ENCODE measurements at places on chromosomes 13 and 19.

DNA sequence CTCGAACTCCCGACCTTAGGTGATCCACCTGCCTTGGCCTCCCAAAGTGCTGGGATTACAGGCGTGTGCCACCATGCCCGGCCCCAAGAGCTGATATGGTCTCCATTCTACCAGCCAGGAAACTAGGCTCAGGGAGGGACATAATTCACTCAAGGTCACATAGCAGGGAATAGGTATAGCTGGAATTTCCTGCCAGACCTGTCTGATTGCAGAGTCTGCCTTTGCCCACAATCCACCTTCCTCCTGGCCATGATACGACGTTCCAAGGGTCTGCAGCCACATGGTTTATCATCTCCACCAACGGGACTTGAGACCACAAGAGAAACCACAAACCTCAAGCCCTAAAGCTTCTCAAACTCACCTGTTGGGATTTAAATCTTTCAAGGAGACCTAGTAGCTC lies 32.0 kb downstream of the ZNRF4 start:
- DNase-seq = no peak

DNA sequence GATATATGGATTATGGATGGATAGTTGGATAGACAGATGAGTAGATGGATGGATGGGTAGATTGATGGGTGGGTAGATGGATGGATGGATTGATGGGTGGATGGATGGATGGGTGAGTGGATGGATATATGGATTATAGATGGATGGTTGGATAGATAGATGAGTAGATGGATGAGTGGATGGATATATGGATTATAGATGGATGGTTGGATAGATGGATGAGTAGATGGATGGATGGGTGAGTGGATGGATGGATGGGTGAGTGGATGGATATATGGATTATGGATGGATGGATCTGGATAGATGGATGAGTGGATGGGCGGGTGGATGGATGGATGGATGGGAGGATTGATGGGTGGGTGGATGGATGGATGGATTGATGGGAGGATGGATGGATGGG lies 36.4 kb upstream of the TNFAIP8L1 start:
- DNase-seq = no peak

- no peak for DNase-seq
Observed at GRCh38 chr19:45351401-45351952, 10.9 kb downstream of the KLC3 start.

GRCh38 chr19:40799558-40800338 lies 757 bp downstream of the EGLN2 start:
- peak; percentile 52 for DNase-seq

- DNase-seq = no peak
Observed at GRCh38 chr19:41883463-41883820, 458 bp downstream of the ARHGEF1 start.

DNA sequence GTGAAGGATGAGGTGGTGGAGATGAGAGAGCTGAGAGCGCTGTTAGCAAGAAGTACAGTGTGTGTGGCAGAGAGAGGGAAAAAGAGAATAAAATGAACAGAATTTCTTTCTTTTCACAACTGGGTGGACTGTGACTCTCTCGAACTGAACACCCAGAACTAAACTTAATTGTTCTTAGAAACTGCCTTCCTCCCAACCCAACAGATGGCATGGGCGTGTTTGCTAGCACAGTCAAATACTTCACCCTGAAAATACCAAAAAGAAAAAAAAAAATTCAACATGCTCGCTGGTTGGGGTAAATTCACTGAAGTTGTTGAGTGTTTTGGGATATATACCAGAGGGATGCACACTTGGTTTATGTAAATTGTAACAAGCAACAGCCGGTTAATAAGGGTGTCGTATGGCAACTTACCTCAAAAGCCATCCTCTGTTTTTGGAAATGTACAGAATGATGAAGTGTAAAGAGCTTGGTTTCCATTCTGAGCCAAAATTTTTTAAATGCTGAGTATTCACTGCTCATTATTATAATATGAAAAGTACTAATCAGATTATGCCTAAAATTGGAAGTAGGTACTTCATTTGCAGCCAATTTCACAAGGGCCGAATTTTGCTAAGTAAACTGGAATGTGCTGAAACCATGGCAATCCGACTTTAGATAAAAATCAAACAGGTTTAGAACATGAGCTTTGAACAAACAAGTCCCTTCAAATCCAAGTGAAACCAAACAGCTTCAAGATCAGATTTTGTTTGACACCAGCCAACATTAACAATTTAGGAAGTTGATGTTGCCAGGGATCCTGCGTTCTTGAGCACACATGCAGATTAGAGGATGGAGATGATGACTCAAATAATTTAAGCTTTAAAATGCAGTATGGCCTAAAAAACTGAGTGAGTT lies 115.8 kb downstream of the ZIC5 start:
- DNase-seq = no peak

DNA sequence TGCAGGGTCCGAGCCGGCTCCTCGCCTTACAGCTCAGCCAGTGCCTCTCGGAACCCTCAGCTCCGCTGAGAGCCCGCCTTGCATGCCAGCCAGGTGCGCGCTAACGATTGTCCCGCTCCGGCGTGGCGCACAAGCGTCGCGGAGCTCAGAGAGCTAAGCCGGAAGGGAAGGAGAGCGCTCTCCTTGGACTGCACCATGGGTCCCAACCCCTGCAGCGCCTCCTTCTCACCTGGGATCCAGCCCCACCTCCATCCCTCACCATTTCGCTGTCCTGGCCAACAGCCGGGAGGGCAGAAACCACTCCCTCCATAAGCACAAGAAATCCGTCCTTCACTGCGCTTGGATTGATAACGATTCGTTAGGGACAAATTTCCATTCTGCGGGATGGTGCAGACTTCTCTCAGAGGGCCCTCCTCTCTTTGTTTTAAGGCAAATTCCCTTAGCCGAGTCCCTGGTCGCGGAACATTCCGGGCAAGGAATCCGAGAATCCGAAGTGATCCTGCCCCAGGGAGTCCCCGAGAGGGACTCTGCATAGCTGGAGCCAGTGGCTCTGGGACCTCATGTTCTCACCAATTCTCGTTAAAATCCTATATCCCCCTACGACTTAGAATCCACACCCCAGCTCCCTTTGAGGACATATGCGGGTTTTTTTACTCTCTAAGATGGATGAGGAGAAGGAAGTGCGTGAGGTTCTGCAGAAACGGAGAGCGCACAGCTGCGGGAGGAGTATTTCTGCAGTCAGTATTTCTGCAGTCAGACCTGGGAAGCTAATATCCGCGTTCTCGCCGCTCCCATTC lies 2.8 kb downstream of the GSX1 start:
- DNase-seq = no peak

GRCh38 chr13:31022288-31022895 lies 89.9 kb downstream of the TEX26 start:
- no peak for DNase-seq

DNA sequence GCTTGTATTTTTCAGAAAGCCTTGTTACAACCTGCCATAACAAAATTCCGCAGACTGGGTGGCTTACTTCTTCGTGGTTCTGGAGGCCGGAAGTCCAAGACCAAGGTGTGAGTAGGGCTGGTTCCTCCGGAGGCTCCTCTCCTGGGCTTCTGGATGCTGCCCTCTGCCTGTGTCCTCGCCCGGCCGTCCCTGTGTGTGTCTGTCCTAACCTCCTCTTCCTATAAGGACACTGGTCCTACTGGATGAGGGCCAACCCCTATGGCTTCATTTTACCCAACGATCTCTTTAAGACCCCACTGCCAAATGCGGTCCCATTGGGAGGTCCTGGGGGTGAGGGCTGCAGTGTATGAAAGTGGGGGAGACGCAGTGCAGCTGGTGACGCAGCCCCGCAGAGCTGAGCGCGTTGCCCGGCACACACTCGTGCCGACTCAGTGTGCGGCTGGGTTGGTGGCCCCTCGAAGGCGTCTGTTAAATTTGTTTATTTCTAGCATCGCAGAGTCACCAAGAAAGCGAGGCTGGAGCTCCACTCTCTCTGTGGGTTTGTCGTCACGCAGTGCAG lies 116.7 kb downstream of the SOX1 start:
- DNase-seq = no peak

DNA sequence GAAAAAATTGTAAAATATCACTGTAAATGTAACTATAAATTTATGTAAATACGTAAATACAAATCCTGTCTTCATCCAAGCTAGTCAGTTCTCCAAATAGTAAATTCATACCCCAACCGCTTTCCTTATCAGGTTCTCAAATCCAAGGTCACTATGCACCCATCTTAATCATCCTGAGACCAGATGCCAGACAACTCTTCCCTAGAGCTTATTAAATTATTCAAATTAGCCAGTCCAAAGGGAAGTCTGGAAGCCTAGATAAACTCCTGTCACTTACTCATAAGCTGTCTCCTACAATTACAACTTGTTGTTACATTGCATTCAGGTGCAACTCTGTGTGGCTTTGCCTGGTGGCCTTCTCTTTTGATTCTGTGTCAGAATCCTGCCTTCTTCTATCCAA lies 836.1 kb upstream of the PCDH20 start:
- no peak for DNase-seq

DNA sequence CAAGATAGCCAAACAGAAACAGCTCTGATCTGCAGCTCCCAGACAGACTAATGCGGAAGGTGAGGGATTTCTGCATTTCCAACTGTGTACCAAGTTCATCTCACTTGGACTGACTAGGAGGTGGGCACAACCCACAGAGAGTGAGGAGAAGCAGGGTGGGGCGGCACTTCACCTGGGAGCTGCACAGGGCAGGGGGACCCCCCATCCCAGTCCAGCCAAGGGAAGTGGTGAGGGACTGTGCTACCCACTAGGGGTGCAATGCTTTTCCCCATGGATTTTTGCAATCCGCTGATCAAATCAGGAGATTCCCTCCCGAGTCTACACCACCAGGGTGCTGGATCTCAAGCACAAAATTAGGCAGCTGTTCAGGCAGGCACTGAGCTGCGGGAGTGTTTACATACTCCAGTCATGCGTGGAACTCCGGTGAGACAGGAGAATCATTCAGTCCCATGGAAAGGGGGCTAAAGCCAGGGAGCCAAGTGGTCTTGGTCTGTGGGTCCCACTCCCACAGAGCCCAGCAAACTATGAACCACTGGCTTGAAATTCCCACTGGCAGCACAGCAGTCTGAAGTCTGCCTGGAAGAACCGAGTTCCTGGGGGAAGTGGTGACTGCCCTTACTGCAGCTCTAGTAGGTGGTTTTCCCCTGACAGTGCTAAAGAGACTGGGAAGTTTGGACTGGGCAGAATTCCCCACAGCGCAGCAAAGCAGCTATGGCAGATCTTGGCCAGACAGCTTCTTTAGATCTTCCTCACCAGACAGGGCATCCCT lies 85.1 kb upstream of the UFM1 start:
- peak; percentile 1 for DNase-seq

DNA sequence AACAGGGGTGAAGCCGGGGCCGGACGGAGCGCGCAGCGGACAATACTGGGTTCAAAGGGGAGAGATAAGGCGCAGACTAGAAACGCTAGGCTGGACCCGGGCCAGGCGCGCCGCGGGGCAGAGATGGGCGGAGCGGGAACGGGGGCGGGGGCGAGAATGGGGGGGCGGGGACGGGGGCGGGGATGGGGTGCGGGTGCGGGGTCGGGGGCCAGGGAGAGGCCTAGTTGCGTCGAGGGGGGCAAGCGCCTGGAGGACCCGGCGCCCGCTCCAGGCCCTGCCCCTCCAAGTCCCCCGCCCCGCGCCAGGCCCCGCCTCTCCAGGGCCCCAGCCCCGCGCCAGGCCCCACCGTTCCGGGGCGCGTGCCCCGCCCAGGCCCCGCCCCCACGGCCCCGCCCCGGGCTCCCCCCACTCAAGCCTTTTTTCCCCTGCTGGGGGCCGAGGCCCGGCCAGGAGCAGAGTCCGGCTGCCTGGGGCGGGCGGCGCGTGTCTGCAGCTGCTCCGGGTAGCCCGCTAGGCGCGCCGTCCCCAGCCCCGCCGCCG lies at the start of gene CERS4:
Gene CERS4, plus strand, starts transcription at position 449 of the 540 bp plus-strand sequence. CDS start 41,707 bp downstream, outside the sequence.
- peak; percentile 79 for DNase-seq

GRCh38 chr19:583198-583967 lies 6.3 kb upstream of the HCN2 start:
- DNase-seq = no peak

GRCh38 chr19:49567861-49568441 lies 12.4 kb downstream of the NOSIP start:
- no peak for DNase-seq

DNA sequence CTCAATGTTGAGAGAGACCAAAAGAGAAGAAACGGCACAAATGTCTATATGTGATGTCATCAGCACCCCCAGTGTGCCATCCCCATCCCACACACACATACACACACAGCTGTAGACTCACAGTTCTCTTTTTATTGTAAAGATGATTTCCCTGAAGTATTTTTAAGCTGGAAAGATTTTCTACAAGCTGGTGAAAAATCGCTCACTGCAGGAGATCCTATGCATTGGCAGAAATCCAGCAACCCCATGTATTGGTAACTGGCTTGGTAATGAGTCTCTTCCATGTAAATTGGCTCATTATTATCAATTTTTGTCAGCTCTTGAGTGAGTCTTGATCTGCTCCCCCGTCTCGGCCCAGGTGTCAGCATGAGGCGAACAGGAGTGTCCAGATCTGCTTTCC lies 107.1 kb upstream of the UQCRFS1 start:
- no peak for DNase-seq

DNA sequence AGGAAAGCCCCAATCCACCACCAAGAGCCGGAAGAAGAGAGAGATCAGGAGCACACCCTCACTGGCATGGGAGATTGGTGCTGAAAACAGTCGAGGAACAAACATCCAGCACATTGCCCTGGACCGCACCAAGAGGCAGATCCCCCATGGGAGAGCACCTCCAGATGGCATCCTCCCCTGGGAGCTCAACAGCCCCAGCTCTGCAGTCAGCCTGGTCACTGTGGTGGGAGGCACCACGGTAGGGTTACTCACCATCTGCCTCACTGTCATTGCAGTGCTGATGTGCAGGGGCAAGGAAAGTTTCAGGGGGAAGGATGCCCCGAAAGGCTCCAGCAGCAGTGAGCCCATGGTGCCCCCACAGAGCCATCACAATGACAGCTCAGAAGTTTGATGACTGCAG lies 110.2 kb downstream of the STOML3 start:
- no peak for DNase-seq

- DNase-seq = no peak
Observed at GRCh38 chr19:58400316-58400915, 5.0 kb downstream of the RNF225 start.

DNA sequence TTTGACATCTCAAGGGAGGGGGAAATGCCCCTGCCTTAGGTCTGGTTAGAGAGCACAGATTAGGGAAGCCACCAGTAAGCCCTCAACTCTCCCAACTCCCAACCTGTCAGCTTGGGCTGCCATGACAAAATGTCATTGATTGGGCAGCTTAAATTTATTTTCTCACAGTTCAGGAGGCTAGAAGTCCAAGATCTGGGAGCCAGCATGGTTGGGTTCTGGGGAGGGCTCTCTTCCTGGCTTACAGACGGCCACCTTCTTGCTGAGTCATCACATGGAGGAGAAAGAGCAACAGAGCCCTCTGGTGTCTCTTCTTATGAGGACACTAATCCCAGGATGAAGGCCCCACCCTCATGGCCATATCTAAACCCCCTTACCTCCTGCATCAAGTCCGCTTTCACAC lies 24.2 kb downstream of the C19orf12 start:
- no peak for DNase-seq

Data from thyroid gland (tissue), 4 donors.